ENCODE measurements at places on chromosomes 4 and X.
A peak's percentile ranks its signal among the peaks of the same experiment; 100 is the strongest.

GRCh38 chrX:18017411-18017810 is 156.3 kb upstream of the RAI2 start:
- no peak for DNase-seq

- no peak for DNase-seq
These were observed 95.7 kb downstream of the PSAPL1 start for GRCh38 chr4:7338876-7339623.

- DNase-seq = no peak
These were observed 19.8 kb downstream of the SNX25 start for GRCh38 chr4:185229021-185229818.

- no peak for DNase-seq
These were observed 54.5 kb upstream of the MAMLD1 start for GRCh38 chrX:150308532-150309157.

DNA sequence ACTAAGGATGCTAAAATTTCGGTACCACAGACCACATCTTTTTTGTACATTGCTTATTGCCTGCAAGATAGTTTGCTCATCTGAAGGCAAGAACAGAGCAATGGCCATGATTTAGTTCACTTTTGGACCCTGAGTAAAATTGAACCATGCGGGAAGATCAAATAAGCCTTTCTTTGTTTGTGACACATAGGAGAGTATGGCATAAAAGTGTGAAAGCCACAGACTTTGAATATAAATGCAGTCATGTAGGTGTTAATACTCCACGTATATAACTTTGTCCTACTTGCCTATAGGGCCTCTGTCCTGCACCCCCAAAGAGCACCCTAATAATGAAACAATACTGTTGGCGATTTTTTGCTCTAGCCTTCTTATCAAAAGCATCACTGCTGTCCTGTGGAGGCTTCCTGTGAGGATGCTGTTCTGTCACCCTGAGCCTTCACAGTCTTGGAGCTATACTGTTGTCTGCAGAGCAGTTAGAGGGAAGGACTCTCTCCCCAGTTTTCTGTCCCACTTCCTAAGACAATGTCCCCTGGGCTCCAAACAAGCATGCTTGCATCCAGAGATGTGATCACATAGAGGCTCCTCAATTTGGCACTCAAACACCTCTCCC is 10.2 kb upstream of the CXCL13 start:
- DNase-seq = no peak

- no peak for DNase-seq
These were observed 31.9 kb downstream of the CASP6 start for GRCh38 chr4:109671350-109671749.

GRCh38 chr4:11120435-11120834 is 308.3 kb downstream of the HS3ST1 start:
- no peak for DNase-seq

GRCh38 chrX:13248867-13249486 is 70.9 kb downstream of the ATXN3L start:
- DNase-seq = no peak

DNA sequence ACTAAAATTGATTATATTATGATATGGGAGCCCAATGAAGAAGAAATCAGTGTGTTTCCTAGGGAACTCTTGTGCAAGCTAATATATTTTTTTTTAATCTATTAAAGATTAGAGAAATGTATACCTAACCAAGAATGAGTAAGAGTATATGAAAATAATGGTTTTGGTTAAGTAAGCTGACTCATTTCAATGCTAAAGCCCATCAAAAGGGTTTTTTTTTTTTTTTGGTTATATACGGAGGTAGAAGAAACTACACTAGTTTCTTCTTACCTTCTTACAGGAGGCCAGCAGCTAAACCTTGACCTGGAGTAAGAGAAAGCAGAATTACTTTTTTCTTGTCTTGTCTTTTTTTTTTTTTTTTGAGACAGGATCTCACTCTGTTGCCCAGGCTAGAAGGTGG is 27.5 kb downstream of the RUFY3 start:
- no peak for DNase-seq

- DNase-seq = no peak
These were observed 1529.1 kb upstream of the ADGRL3 start for GRCh38 chr4:59671037-59671436.

GRCh38 chrX:44643723-44644122 is 101.1 kb upstream of the FUNDC1 start:
- no peak for DNase-seq

DNA sequence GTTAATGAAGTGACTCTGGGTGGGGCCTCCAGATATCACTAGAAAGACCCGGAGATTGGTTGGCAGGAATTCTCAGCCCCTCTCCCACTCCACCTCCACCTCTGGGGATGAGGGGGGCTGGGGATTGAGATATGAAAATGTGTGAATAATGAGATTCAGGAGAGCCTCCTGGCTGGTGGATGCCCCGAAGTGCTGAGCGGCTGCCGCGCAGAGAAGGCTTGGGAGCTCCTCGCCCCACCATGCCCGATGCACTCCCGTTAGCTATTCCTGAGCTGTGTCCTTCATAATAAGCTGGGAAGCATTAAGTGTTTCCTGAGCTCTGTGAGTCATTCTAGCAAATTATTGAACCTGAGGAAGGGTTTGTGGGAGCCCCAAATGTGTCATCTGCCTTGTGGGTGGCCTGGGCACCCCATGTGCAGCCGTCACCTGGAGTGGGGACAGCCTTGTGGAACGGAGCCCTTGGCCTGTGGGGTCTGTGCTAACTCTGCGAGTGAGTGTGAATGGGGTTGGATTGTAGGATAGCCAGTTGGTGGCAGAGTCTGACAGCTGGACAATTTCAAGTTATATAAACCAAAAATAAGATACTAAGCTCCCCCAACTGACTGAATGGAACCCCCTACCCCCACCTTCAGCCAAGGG is 4.4 kb upstream of the MAEA start:
- no peak for DNase-seq

GRCh38 chrX:150438165-150438564 is 75.0 kb downstream of the MAMLD1 start:
- DNase-seq = no peak

DNA sequence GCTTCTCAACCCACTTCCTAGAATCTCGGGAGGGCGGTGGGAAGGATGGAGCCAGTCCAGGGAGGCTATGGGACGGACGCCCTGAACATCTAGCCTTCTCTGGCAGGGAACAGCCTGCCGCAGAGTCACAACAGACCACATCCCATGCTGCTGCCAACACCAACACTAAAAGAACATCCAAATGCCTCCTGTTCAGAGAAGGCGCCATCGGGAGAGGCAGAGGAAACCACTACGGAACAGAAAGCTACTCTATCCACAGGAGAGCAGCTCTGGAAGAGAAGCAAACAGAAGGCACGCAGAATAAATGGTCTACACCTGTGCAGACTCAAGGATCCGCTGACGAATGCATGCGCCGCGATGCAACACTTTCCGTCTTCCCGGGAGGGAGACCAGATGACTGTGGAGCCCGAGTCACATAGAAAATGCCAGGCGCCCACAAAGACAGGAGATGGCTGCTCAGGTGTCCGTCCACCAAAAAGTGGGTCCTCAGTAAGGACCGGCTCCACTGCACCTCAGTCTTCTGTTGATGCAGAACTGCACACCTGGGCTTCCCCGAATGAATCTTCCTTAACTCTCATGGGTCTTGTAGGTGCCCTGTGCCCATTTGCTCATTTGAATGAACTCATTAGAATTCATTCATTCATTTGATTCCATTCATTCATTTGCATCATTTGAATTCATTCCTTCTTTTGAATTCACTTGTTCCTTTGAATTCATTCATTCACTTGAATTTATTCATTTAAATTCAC is 217.5 kb downstream of the DHRSX start:
- DNase-seq = peak; percentile 48

- DNase-seq = no peak
These were observed 14.1 kb downstream of the LETM1 start for GRCh38 chr4:1841887-1842210.

- DNase-seq = no peak
These were observed 174.2 kb downstream of the NHS start for GRCh38 chrX:17549107-17549651.

GRCh38 chr4:145390571-145390970 is 91.1 kb upstream of the SMAD1 start:
- no peak for DNase-seq

DNA sequence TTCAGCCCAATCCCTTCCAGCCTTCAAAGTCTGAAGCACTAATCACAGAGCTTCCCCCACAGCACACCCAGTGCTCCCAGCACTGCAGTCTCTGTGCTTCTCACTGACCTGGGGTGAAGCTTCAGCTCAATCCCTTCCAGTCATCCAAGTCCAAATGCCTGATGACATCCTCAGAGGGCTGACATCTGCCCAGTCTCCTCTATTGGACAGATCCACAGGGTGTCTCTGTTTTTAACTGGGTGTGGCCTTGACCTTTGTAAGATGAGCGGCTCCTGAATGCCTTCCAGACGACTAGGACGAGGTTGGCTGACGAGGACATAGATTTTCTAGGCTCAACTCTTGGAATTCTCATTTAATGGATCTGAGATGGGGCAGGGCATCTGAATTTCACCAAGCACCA is 7.6 kb upstream of the SLC2A9 start:
- DNase-seq = no peak

DNA sequence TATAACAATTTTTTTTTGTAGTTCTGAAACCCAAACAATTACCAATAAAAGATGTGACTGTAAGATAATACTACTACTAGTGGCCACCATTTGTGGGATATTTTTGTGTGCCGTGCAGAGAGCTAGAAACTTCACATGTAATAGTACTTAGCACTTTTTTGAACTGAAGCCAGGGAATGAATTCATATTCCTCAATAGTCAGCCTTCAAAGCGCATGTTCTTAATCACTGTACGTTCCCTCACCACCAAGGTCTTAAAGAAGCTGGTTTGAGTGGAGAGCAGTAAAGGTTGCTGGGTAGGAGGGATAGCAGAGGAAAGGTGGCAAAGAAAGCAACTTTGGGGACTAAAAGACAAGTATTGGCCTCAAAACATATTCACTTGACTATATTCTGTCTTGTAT is 9.6 kb upstream of the RUFY3 start:
- DNase-seq = no peak

DNA sequence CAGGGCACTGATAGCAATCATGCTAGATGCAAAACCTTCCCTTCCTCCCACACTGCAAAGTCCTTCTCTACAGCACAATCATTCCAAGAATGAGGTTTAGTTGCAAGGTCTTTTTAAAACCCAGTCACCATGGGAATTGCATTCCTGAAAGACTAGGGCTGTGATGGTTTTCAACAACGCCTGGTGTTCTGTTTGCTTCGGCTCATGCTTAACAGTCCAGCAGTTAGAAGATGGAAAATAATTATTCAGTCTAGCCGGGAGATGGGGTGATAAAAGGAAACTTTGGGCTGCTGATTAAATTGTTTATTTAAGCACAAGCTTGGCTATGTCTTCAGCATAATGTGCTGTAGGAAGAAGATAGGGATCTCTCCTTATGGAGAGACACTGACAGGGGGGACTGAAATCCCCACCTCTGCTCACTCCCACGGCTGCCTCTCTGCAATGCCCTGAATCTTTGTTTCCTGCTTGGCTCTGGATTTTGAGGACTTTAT is 211.4 kb downstream of the MID1IP1 start:
- no peak for DNase-seq

DNA sequence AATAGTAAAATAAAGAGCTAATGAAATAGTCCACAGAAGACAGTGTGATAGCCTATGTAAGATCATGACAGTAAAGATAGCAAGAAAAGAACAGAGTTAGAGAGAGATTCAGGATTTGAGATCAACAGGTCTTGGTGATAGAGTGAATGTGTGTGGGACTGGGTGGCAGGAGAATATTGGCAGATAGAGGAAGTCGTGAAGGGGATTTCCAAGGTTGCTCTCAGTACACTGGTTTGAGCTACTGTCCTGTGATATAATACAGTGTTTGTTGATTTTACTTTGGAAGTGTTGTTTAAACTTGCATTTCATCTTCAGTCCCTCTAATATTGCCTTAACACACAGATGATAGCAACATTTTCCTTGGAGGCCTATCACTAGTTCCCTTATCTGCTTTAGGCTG is 44.1 kb downstream of the DTHD1 start:
- DNase-seq = no peak

DNA sequence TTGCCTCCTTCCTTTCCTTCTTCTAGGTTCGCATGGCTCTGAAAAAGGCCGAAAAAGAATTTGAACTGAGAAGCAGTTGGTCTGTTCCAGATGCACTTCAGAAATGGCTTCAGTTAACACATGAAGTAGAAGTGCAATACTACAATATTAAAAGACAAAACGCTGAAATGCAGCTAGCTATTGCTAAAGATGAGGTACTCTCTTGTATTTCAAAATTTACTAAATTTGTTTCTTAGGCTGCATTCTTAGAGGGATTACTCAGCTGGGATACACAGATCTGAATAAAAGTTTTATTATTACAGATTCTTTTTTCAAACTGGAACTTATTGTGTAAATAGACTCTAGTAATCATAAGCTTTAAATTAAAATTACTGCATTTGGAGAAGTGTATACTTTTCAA is 146.9 kb downstream of the STIM2 start:
- DNase-seq = no peak

DNA sequence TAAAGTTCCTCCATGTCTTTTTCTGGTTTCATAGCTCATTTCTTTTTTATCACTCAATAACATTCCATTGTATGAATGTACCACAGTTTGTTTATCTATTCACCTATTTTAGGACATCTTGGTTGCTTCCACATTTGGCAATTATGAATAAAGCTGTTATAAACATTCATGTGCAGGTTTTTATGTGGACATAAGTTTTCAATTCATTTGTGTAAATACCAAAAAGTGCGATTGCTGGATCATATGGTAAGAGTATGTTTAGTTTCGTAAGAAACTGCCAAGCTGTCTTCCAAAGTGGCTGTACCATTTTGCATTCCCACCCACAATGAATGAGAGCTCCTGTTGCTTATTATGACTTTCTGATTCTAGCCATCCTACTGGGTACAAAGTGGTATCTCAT is 36.3 kb upstream of the ZFX start:
- DNase-seq = no peak

Data from D341Med (cell line).